ENCODE measurements at places on chromosomes 4 and X.

DNA sequence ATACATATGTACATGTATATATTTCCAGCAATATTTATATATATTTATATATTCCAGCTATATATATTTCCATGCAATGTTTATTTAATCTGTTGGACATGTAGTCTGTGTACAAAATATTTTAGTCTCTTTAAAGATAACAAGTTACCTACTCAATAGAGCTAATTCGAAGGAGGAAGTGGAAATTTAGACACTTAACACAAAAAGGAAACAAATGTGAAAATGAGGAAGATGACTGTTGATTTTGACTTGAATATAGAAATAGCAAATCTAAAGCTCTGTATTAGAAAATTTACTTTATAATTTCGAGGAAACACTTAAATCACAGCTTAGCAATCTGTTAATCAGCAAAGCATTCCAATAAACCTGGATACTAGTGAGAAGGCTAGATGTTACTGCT is 1064.4 kb downstream of the PCDH7 start:
- no peak for DNase-seq

DNA sequence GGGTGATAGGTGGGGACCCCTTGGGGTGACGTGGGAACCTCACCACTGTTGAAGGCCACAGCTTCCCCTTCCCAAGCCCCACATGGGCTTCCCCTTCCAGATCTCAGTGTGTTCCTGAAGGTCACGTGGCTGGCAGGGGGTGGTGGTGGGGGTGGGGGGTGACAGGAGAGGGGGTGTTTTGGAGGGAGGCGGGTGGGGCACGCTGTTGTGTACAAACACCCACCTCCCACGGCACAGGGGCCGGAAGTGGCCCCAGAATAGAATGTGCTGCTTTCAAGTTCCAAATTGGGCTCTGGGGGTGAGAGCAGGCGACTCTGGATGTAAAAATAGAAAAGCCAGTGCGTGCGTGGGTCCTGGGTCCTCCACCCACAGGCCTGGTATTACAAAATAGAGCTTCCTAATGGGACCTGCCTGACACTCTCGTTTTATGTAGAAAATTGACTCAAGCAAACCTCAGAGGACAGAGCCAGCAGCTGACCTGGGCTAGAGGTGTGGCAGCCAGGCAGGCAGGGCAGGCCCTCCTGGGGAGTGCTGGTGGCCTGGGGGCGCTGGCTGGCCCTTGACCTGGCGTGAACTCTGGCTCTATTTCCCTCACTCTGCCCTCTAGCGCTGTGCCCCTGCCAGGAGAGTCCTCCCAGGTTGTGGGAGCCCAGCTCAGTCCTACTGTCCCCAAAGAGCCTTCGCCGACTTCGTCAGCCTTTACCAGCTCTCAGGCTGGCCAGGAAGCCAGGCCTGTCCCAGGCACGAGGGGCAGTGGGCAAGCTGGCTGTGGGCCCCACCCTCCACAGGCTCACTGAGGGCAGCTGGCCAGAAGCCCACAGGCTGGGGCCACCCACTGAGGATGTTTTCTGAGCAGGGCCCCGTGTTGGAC is 5.4 kb upstream of the SH3BP2 start:
- DNase-seq: no peak

GRCh38 chrX:72269671-72270251 is 7.3 kb downstream of the RPS4X start:
- no peak for DNase-seq

GRCh38 chr4:38905652-38906385 is 38.2 kb downstream of the FAM114A1 start:
- DNase-seq: no peak

DNA sequence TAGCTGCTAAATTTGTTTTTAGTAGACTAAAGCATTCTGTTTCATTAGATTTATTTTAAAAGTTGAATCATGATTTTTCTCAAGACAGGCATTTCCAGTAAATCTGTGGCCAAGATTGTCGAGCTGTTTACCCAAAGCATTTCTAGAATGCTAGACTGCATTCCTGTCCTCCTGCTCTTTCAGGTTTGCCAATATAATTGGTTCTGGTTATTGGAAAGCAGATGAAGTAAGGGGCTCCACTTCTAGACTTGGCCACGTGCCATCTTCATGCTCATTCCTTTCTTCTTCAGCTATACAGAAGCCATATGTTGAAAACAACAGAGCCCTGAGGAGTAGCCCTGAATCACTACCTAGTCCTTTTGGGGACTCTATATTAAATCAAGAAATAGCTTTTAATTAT is 62.5 kb downstream of the PGRMC2 start:
- DNase-seq: no peak

DNA sequence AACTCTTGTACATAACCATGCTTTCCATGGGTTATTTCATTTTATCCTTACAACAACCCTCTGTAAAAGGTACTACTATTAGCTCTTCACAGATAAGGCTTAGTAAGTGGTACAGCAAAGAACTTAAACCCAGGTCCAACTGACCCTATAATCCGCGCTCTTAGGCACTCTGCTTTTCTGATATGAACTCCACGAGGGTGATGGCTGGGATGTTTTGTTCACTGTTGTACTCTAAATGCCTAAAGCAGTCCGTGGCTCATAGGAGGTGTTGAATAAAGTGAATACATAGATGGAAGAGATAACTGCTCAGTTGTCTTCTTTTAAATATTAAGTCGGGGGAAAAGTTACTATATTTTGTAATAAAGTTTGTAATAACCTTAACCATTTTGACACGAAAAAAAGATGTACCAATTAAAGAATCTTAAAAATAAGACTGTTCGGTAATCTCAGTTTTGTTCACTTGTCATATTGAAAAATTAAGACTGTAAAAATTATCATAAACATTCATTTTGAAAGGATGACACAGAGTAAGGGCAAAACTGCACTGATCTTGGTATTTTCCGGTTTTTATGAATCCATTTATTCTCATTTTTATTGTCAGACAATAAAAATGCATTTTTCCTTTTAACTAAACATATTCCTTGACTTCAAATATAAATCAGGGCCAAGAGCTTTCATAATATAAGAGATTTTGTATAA is 166.5 kb downstream of the FBXW7 start:
- no peak for DNase-seq

DNA sequence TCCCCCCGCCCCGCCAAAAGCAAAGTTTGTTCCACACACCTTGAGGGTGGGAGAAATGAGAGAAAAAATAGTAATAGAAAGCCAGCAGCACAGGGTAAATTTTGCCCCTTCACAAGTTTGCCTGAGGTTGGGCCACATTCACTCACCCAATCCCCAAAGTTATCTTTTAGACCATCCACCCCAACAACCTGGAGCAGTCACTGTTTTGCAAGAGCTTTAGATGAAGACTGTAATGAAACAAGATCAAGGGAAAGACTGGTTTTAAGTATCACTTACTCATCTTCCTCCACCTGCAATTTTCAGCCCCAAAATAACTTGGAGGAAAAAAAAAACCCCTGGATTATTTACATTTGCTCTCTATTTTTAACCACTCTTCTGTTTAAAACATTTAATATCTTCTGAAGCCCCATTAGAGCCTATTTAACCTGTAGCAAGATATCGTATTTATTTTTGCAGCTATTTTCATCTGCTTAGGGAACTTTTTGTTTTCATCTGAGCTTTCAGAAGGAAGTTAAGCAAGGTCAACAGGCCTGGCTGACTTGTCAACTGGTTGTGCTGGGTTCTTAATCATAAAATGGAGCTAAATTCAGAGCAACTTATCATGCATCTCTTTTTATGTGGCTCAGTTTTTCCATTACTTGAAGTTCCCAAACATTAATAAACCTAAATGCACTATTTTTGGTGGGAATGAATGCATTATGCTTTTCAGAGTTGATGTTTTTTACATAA is 24.6 kb upstream of the TBL1X start:
- DNase-seq: no peak

- no peak for DNase-seq
These were observed at the start of gene NAP1L2 for GRCh38 chrX:73214426-73215094. NAP1L2 (minus strand) TSS chrX:73214851; CDS start chrX:73214492, 359 bp downstream.

DNA sequence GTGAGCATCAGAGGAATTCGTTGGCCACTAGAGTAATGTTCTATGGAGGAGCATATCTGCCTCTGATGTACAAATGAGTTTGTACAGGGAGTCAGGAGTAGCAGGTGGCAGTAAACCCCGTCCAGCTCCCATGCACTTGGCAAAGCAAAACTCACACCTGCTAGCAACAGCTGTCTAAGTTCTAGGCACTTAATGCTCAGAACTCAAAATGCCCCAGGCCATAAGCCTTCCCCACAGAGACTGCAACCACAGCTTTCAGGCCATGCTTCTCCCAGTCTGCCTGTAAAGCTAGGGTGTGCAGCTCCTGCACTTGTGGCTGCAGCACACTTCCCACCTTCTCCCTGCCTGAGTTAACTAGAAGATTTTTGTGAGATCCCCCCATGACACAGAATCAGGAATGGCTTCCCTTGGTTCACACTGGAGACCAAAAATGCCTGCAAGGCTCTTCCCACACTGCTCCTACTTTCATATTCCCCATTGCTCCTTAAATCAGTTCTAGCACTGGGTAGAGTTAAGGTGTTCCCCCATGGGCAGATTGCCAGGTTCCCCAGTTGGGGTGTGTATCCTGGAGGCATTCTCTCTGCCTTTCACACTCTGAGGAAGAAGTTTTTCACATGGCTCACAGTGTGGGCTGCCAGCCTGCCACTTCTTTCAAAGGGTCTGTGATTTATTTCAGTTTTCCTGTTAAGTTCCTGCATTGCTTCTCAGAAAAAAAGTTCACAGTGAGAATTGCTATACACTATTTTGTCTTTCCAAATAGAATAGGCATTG is 189.9 kb downstream of the STPG2 start:
- DNase-seq: no peak

DNA sequence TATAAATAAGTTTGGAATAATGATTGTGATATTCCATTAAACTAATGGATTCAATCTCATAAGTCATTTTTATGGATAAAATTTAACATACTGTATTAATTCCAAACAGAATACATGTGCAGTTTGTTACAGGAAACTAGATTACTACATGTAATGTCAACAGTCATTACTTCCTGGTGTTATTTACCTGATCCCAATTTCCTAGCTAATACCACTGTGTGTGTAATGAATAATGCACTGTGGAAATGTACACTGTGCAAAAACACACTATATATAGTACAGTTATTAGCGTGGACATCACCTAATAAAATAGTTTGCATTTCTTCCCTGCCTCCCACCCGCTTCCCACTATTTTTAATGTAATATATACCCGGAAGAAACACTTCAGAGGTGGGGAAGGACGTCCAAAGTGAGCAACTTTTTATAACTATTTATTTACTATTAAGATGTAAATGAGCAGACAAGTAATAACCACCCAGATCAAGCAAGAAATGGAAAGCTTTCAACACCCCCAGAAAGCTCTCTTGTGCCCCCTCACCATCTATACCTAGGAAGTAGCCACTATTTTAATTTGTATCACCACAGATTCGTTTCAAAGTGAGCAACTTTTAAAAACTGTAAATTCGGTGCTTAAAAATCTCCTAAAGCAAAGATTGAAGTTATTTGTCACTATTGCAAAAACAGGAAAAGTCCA is 219.1 kb downstream of the THOC2 start:
- no peak for DNase-seq

GRCh38 chrX:130560544-130560943 is 158.8 kb downstream of the RBMX2 start:
- DNase-seq: no peak

GRCh38 chrX:70253377-70254062 is 6.5 kb downstream of the P2RY4 start:
- no peak for DNase-seq
